ENCODE measurements at places on chromosomes 11 and 22. TPM values are rescaled to one million over a fixed set of nuclear protein-coding genes. Genes with fewer than 3 reads are reported as not detected.

GRCh38 chr22:48635031-48635430 lies 1192.6 kb downstream of the BRD1 start:
- peaks cover 6% of the 10 kb centered on the region for H3K4me1 ChIP-seq
- H3K4me3 ChIP-seq = no peak overlapping the region
- no peaks in the 10 kb centered on the region for H3K36me3 ChIP-seq
- no peak overlapping the region for H3K27ac ChIP-seq
- DNase-seq = no peak
- no peaks in the 10 kb centered on the region for H3K27me3 ChIP-seq

GRCh38 chr22:27108425-27109114 lies 451.2 kb downstream of the MIAT start:
- no peak overlapping the region for H3K4me3 ChIP-seq
- peak overlapping the region; percentile 46 for H3K27ac ChIP-seq
- no peaks in the 10 kb centered on the region for H3K36me3 ChIP-seq
- peaks cover 40% of the 10 kb centered on the region for H3K27me3 ChIP-seq
- peaks cover 15% of the 10 kb centered on the region for H3K4me1 ChIP-seq

- H3K36me3 ChIP-seq = no peaks in the 10 kb centered on the region
- DNase-seq = no peak
- no peaks in the 10 kb centered on the region for H3K4me1 ChIP-seq
- no peak overlapping the region for H3K4me3 ChIP-seq
Measured at GRCh38 chr22:27686534-27686933, 115.0 kb downstream of the MN1 start.

GRCh38 chr11:73800276-73800806 lies 12.7 kb downstream of the MRPL48 start:
- H3K36me3 ChIP-seq = no peaks in the 10 kb centered on the region
- no peak overlapping the region for H3K4me3 ChIP-seq
- H3K27me3 ChIP-seq = no peaks in the 10 kb centered on the region
- no peak overlapping the region for H3K27ac ChIP-seq
- no peaks in the 10 kb centered on the region for H3K4me1 ChIP-seq
- no peak for DNase-seq

- H3K4me3 ChIP-seq = no peak overlapping the region
- H3K36me3 ChIP-seq = peaks cover 41% of the 10 kb centered on the region
- H3K4me1 ChIP-seq = peaks cover 21% of the 10 kb centered on the region
- H3K27me3 ChIP-seq = no peaks in the 10 kb centered on the region
- peak overlapping the region; percentile 66 for H3K27ac ChIP-seq
Measured at GRCh38 chr22:45317551-45318167, 7.9 kb downstream of the FAM118A start.

DNA sequence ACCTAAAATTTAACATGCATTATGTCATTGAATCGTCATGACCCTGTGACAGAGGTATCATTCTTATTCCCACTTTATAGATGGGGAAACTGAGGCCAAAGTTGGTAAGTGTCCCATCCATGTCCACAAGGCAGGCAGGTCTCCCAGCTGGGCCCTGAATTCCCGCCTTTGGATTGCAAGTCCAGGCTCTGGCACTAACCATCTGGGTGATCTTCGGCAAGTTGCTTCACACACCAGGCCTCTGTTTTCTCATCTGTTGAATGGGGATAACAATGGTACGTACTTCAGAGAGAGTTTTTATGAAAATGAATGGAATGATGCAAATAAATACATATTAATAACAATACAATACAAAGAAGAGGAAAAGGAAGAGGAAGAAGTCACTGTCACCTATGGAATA lies 3.4 kb downstream of the CRYBB3 start:
- H3K4me1 ChIP-seq = no peaks in the 10 kb centered on the region
- no peak overlapping the region for H3K27ac ChIP-seq
- no peaks in the 10 kb centered on the region for H3K27me3 ChIP-seq

Gene NNMT
- not detected for total RNA-seq

Gene MRGPRX2
- not detected for total RNA-seq

Gene HTR3A
- total RNA-seq = not detected

- H3K36me3 ChIP-seq = no peaks in the 10 kb centered on the region
- no peak overlapping the region for H3K4me3 ChIP-seq
- no peak for DNase-seq
- no peak overlapping the region for H3K27ac ChIP-seq
- no peaks in the 10 kb centered on the region for H3K27me3 ChIP-seq
- no peaks in the 10 kb centered on the region for H3K4me1 ChIP-seq
Measured at GRCh38 chr22:46674367-46674781, 54.2 kb downstream of the GRAMD4 start.

DNA sequence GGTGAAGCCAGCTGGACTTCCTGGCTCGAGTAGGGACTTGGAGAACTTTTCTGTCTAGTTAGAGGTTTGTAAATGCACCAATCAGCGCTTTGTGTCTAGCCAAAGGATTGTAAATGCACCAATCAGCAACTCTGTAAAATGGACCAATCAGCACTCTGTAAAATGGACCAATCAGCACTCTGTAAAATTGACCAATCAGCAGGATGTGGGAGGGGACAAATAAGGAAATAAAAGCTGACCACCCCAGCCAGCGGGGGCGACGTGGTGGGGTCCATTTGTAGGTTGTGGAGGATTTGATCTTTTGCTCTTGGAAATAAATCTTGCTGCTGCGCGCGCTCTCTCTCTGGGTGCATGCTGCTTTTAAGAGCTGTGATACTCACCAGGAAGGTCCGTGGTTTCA lies 202.9 kb downstream of the MIAT start:
- DNase-seq = no peak
- no peaks in the 10 kb centered on the region for H3K27me3 ChIP-seq
- no peaks in the 10 kb centered on the region for H3K36me3 ChIP-seq
- no peak overlapping the region for H3K4me3 ChIP-seq
- H3K27ac ChIP-seq = no peak overlapping the region

GRCh38 chr11:103326070-103326794 lies 217.0 kb downstream of the DYNC2H1 start:
- H3K4me1 ChIP-seq = no peaks in the 10 kb centered on the region
- H3K36me3 ChIP-seq = peaks cover 24% of the 10 kb centered on the region
- no peak overlapping the region for H3K27ac ChIP-seq
- DNase-seq = peak; percentile 83
- H3K27me3 ChIP-seq = no peaks in the 10 kb centered on the region
- no peak overlapping the region for H3K4me3 ChIP-seq

- H3K27me3 ChIP-seq = peaks cover 12% of the 10 kb centered on the region
- peak overlapping the region; percentile 66 for H3K27ac ChIP-seq
- no peak for DNase-seq
- H3K4me3 ChIP-seq = no peak overlapping the region
- no peaks in the 10 kb centered on the region for H3K36me3 ChIP-seq
- H3K4me1 ChIP-seq = no peaks in the 10 kb centered on the region
Measured at GRCh38 chr22:31284281-31285155, 7.8 kb downstream of the PIK3IP1 start.

- H3K4me1 ChIP-seq = peaks cover 20% of the 10 kb centered on the region
- H3K27ac ChIP-seq = no peak overlapping the region
- no peak overlapping the region for H3K4me3 ChIP-seq
- DNase-seq = peak; percentile 64
- peaks cover 52% of the 10 kb centered on the region for H3K36me3 ChIP-seq
- H3K27me3 ChIP-seq = no peaks in the 10 kb centered on the region
Measured at GRCh38 chr11:6269994-6270393, 10.4 kb downstream of the CCKBR start.

Gene MOGAT2
- total RNA-seq = not detected

Gene QSER1
- 82.0 TPM for total RNA-seq

Gene NLRP10
- 0.15 TPM for total RNA-seq

GRCh38 chr11:129720994-129721393 lies 94.7 kb upstream of the TMEM45B start:
- H3K36me3 ChIP-seq = no peaks in the 10 kb centered on the region

DNA sequence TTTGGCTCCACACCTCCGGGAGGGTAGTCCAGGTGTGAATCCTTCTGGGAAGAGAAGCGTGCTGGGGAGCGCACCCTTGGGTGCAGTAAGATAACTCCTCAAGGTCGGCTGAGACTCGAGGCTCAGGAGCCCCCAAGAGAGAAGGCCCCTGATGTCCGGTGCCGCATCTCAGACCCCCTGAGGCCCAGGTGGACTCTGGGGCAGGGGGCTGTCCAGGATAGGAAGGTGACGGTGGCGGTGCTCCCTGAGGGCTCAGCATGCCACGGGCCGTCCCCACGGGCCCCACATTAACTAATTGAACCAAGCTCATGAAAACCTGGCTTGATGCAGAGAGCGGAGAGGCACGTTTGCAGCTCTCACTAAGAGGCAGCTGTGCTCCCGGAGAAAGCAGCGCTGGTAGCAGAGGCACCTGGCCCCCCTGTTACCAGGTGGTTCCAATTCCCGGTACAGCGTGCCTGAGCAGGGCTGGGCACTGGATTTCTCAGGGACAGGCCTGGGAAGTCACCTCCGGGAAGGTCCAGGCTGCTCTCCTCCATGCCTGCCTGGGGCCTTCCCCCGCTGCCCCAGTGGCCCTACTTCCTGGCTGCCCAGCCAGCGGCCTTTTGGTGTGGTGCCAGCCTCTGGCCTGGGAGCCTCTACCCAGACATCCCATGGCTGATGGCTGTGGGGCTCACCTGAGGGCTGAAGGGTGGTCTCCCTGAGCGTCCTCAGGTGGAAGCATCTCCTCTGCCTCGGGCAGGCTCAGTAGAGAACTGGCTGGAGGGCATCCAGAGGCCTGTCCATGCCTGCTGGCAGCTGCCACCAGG lies 1.1 kb downstream of the KCNQ1 start:
- no peak overlapping the region for H3K4me3 ChIP-seq
- no peaks in the 10 kb centered on the region for H3K36me3 ChIP-seq
- DNase-seq = no peak
- no peaks in the 10 kb centered on the region for H3K4me1 ChIP-seq
- no peak overlapping the region for H3K27ac ChIP-seq
- peaks cover 89% of the 10 kb centered on the region for H3K27me3 ChIP-seq

DNA sequence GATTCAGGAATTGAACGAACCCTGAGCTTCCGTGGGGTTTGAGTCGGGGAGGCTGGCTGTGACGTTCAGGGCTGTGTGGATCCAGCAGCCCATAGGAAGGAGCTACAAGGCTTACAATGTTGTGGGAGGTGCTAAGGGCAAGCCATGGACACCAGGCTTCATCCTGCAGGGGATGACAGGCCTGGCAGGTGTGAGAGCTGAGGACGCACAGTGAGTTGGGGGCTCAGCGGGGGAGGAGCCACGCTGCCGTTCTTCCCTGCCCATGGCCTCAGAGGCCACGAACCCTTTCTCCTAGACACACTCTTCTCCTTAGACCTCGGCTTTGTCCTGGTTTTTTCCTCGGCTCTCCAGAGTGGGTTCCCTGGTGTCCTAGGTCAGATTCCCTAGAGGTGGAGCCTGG lies 113.3 kb upstream of the SLC22A12 start:
- DNase-seq = no peak
- no peaks in the 10 kb centered on the region for H3K4me1 ChIP-seq
- no peak overlapping the region for H3K4me3 ChIP-seq
- H3K27me3 ChIP-seq = peaks cover 6% of the 10 kb centered on the region
- no peaks in the 10 kb centered on the region for H3K36me3 ChIP-seq

DNA sequence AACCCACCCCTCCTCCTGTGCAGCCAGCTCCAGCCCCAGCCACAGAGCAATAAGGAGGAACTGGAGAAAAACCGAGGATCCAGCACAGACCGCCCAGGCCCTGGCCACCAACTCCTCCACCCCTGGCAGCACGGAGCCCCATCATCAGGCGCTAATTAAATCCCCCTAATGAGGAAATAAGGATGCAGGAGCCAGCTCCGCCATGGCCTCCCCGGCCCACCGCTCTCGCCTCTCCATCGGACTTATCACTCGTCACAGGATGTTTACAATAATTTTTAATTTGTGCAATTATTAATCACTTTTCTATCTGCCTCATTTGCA lies 42.6 kb downstream of the BUD13 start:
- no peaks in the 10 kb centered on the region for H3K27me3 ChIP-seq
- H3K4me3 ChIP-seq = no peak overlapping the region
- H3K27ac ChIP-seq = no peak overlapping the region
- no peaks in the 10 kb centered on the region for H3K4me1 ChIP-seq
- H3K36me3 ChIP-seq = no peaks in the 10 kb centered on the region

- H3K4me3 ChIP-seq = no peak overlapping the region
- DNase-seq = no peak
- H3K36me3 ChIP-seq = no peaks in the 10 kb centered on the region
Measured at GRCh38 chr11:83437939-83438338, 151.8 kb upstream of the CCDC90B start.

DNA sequence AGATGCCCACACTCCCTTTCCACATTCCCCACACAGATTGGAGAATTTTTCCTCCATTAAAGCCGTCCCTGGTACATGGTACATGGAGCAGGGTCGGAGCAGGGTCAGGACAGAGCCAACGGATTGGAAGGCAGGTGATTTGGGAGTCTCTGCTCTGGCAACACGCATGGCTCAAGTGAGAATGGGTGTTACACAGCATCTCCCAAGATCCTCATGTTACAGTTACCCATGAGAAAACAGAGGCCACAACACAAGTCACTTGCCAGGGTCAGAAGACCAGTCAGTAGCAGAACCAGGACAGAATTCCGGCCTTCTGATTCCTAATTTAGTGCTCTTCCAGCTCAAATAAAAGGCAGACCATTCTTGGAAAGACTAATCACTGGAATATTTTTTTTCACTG lies 7.7 kb upstream of the F2 start:
- no peaks in the 10 kb centered on the region for H3K27me3 ChIP-seq
- no peaks in the 10 kb centered on the region for H3K4me1 ChIP-seq
- no peak for DNase-seq
- no peak overlapping the region for H3K27ac ChIP-seq
- no peak overlapping the region for H3K4me3 ChIP-seq
- peaks cover 14% of the 10 kb centered on the region for H3K36me3 ChIP-seq

DNA sequence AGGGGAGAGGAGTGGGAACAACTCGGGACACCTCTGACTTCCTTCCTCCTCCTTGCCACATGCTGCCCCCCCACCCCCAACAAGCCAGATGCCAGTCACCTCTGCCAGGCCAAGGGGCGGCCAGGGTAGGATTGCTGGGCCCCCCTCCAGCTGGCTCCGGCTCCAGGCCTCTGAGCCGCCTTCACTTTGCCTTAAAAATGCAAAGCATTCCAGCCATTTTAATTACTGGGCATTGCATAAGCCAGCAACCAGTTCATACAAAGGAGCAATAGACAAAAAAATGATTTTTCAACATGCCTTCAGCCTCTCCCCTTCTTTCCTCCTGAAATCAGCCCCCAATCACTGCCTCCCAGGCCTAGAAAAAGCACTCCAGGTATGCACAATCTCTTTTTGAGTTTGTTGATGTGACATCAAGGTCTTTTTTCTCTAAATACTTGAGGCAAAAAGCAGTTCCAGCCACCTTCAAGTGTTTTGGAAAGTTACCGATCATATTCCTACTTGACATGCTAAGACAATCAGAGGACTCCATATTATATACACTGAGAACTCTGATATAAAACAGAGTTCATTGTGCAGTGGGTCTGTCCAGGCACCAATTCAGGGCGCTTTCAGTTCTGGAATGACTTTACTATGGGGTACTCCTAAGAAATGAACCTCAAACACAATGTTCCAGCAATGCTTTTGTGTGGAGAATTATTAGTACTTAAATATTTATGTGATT lies 12.4 kb upstream of the TIMP3 start:
- no peak overlapping the region for H3K4me3 ChIP-seq
- no peaks in the 10 kb centered on the region for H3K4me1 ChIP-seq
- no peaks in the 10 kb centered on the region for H3K36me3 ChIP-seq
- H3K27ac ChIP-seq = no peak overlapping the region
- DNase-seq = no peak

Gene FGF3
- total RNA-seq = not detected

Gene GGTLC2
- not detected for total RNA-seq
